Mesenchymal stem cell (in vitro differentiated cells and primary cell): ENCODE measurements at places on chromosomes 1 and 21.

- H3K27ac ChIP-seq: no peak overlapping the region
- no peak for DNase-seq
- H3K27me3 ChIP-seq: peaks cover under 1% of the 10 kb centered on the region
- no peaks in the 10 kb centered on the region for H3K4me1 ChIP-seq
- no peak overlapping the region for H3K4me3 ChIP-seq
- H3K36me3 ChIP-seq: no peaks in the 10 kb centered on the region
Measured at GRCh38 chr1:110190282-110190929, 19.7 kb upstream of the KCNC4 start.

GRCh38 chr1:175287377-175287776, 94.8 kb upstream of the KIAA0040 start:
- H3K27ac ChIP-seq: no peak overlapping the region
- no peaks in the 10 kb centered on the region for H3K27me3 ChIP-seq
- DNase-seq: no peak
- no peaks in the 10 kb centered on the region for H3K4me1 ChIP-seq

- peak overlapping the region; percentile 72 for H3K27ac ChIP-seq
- no peaks in the 10 kb centered on the region for H3K27me3 ChIP-seq
- peaks cover 11% of the 10 kb centered on the region for H3K4me1 ChIP-seq
- no peak for DNase-seq
Measured at GRCh38 chr1:10288029-10288615, 77.8 kb downstream of the KIF1B start.

DNA sequence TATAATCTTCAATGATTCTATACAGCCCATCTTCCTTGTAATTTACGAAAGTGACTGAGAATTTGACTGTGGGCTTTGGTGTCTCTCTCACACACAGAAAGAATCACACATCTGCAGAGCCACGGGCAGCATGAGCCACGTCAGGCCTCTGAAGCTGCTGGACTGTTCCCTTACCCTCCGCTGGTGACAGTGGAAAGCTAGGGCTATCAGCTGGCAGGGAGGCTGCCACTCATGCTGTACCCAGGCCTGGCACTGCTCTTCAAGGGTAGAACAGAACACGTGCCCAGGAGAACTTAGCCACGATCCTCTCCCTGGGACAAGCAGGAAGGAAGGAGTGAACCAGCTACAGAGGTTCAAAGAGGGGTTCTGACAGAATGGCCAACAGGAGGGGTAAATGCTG, 90.7 kb downstream of the JAK1 start:
- H3K4me3 ChIP-seq: no peak overlapping the region
- H3K4me1 ChIP-seq: no peaks in the 10 kb centered on the region
- DNase-seq: no peak

DNA sequence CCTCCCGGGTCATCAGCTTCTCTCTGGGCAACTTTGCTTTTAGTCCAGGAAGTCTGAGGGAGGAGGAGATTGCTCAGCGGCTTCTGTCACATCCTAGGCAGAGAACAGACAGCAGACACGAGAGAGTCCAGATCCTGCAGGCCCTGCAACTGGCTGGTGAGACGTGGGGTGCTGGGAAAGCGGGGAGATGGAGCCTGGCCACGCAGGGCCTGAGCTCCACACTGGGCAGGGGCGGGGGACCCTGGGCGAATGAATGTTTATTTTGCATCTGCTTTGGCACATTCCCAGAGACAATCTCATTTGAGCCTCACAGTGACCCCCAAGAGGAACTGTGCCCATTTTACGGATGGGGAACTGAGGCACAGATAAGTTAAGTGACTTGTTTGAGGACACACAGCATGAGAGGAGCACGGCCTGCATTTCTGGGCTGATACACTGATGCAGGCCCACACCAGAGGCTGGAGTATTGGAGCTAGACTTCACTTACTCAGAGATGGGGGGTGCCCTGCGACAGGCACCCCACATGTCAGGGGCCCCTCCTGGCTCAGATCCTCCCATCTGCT, 9.6 kb downstream of the C1orf167 start:
- no peak overlapping the region for H3K27ac ChIP-seq
- H3K4me3 ChIP-seq: no peak overlapping the region
- DNase-seq: no peak
- H3K27me3 ChIP-seq: peaks cover 12% of the 10 kb centered on the region

DNA sequence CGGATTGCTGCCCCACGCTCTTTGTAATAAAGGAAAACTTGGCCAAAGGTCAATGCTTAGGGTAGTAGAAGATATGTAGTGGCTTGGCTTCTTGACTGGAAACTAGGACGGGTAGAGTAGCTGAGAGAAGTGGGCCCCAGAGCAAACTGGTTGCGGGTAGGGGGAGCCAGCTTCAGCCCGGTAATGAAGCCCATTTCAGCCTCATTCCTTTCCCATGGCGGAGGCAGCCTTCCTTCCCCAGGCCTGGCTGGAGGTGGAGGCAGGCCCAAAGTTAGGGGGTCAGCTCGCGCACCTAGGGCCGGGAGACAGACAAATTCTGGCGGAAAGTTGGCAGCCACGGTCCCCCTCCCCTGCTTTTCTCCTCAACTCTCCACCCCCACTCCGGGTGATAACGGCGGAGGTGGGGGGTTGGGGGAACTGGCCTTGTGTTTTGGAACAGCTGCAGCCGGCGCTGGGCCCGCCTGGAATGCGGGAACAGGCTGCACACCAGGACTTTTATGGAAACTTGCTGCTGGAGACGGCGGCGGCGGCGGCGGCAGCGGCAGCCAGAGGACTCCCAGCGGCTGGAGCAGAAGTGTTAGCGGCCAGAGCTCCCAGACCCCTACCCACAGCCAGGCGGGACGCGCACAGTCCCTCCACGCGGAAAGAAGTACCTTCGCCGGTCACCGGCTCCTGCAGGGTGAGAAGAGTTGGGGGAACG, at the start of gene NEXN:
Gene NEXN (plus strand): TSS at position 544 of the 700 bp plus-strand sequence. CDS start 27,483 bp downstream, outside the sequence.
- H3K27ac ChIP-seq: peak within 1 kb of the TSS; percentile 99
- H3K4me1 ChIP-seq: peaks cover 8% of the 10 kb centered on the region
- no peaks in the 10 kb centered on the region for H3K27me3 ChIP-seq
- H3K4me3 ChIP-seq: peak within 1 kb of the TSS; percentile 70
- DNase-seq: peak; percentile 87

- DNase-seq: peak; percentile 89
- H3K4me1 ChIP-seq: peaks cover 20% of the 10 kb centered on the region
- H3K36me3 ChIP-seq: no peaks in the 10 kb centered on the region
Measured at GRCh38 chr1:39269791-39270342, 65.4 kb downstream of the MACF1 start.

- peaks cover 5% of the 10 kb centered on the region for H3K27me3 ChIP-seq
- H3K4me1 ChIP-seq: no peaks in the 10 kb centered on the region
- no peaks in the 10 kb centered on the region for H3K36me3 ChIP-seq
Measured at GRCh38 chr1:220484135-220484534, 43.8 kb upstream of the MARK1 start.

DNA sequence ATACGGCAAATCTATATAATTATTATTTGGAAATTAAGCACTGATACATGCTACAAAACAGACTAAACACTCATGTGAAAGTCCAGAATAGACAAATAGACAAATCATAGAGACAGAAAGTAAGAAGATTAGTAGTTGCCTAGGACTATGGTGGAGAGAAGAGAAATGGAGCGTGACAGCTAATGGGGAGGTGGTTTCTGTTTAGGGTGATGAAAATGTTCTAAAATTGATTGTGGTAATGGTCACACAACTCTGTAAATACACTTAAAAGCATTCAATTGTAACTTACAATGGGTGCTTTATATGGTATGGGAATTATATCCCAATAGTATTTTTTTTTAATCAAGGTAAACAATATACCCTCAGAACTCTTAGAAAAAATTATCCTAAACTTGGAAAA, 20.4 kb upstream of the ITLN2 start:
- H3K4me1 ChIP-seq: no peaks in the 10 kb centered on the region
- no peak for DNase-seq
- no peaks in the 10 kb centered on the region for H3K36me3 ChIP-seq
- peaks cover 23% of the 10 kb centered on the region for H3K27me3 ChIP-seq

- H3K27me3 ChIP-seq: peaks cover 18% of the 10 kb centered on the region
- H3K4me3 ChIP-seq: no peak overlapping the region
- peaks cover 29% of the 10 kb centered on the region for H3K4me1 ChIP-seq
- H3K36me3 ChIP-seq: peaks cover 63% of the 10 kb centered on the region
Measured at GRCh38 chr1:2481885-2482284, 5.8 kb downstream of the PLCH2 start.

GRCh38 chr1:40017951-40018575, 22.5 kb upstream of the CAP1 start:
- H3K4me1 ChIP-seq: peaks cover 1% of the 10 kb centered on the region
- no peak overlapping the region for H3K27ac ChIP-seq
- H3K4me3 ChIP-seq: no peak overlapping the region
- no peaks in the 10 kb centered on the region for H3K36me3 ChIP-seq

DNA sequence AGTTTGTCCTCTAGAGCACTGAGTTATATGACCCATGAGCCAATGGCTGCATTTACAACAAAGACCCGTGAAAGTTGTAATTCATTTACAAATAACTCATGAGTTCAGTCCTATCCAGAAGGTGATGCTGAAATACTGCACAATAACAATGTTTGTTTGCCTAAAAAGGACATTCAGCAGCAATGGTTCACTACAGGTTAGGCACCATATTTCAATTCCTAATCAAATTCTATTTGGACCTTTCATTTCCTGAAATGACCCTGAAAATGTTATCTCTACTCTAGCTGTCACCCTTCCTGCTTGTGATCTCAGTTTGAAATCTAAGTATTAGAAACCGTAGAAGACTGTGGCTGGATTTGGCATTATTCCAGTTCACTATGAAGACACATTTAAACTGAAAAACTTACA, 191.2 kb upstream of the SAMSN1 start:
- no peaks in the 10 kb centered on the region for H3K36me3 ChIP-seq
- H3K4me1 ChIP-seq: no peaks in the 10 kb centered on the region
- no peak overlapping the region for H3K27ac ChIP-seq
- H3K4me3 ChIP-seq: no peak overlapping the region
- H3K27me3 ChIP-seq: no peaks in the 10 kb centered on the region
- DNase-seq: no peak

- no peak for DNase-seq
- H3K4me3 ChIP-seq: no peak overlapping the region
- H3K4me1 ChIP-seq: peaks cover 4% of the 10 kb centered on the region
- no peaks in the 10 kb centered on the region for H3K27me3 ChIP-seq
- no peak overlapping the region for H3K27ac ChIP-seq
- H3K36me3 ChIP-seq: no peaks in the 10 kb centered on the region
Measured at GRCh38 chr1:6111571-6111970, 65.9 kb downstream of the KCNAB2 start.
